ENCODE measurements at places on chromosomes 16 and 17.

DNA sequence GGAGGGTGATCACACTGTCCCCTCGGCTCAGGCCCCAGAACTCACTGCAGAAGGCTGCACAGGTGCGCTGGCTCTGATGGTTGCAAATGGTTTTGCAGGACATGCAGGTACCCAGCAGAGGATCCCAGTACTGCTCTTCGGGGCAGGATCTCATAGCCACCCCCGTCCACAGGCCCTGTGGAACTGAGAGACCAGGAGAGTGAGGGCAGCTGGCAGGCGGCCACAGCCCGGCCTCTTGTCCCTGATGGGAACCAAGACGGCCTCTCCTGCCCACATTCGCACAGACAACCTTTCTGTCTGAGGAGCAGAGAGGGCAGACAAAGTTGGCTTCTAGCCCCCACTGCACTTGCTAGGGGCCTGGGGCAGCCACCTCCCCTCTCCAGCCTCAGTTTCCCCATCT is 19.5 kb downstream of the TNFRSF13B start:
- no peak for DNase-seq

DNA sequence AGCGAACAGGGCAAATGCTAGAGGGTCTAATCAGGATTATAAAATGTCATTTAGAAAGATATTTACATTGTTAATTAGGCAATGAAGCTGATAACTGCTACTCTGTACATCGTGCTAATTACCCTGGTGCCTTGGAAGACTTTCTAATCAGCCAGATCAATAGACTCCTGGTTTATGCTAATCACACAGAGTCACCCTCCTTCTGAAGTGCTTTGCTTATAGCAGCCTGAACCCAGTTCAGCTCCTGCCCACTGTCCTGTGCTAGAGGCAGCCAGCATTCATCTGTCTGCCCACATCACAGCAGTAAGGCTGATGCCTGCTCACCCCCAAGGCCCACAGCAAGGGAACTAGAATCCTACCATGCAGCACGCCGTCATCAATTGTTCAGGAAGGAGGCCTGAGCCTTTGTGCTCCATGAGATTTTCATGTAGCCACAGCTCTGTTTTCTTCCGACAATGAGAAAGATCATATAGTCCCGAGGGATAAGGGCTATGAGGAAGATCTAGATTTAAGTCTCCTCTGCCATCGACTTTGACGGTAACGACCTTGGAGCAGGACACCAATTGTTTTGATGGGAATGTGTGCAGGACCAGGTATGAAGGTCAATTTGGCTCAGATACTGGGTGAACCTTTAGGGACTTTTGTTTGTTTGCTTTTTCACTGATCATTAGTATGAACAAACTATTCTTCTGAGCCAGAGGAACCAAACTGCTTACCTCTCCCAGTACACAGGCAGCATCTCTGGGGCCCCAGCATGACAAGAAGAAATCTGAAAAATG is 12.5 kb upstream of the LYRM9 start:
- DNase-seq: no peak

DNA sequence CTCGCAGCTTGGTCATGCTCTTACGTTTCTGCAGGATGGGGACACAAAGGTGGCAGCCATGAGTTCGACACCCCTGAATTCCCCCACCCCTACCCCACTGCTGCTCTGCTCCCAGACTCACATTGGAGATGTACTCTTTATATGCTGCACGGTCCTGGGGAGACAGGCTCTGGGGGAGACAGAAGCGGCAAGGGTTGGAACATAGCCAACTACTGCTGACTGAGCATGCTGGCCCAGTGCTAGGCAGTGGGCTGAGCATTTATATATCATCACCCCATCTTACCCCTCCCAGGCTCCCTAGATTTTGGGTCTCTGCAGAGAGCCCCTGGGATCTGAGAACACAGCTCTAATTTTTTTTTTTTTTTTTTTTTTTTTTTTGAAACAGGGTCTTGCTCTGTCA is 8.1 kb upstream of the ATXN7L3 start:
- no peak for DNase-seq

DNA sequence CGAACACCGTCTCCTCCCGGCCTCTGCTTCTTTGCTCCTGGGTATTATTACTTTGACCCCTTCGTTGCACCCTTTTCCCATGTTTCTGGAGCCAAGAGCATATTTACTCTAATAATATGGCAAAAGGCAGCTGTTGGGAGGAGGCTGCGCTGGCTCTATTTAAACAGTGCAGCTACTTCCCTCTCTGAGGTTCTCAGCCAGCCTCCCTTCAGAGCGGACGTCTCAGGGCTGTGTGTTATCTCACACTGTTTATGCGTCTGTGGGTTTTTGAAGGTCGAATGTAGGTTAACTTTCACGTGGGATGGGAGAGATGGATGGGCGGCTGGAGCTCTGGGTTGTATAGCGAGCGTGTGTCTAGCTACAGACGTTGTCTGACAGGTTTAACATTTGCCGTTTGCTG is 45.3 kb downstream of the COX4I1 start:
- no peak for DNase-seq

GRCh38 chr16:83771306-83771942 is 36.4 kb upstream of the HSBP1 start:
- no peak for DNase-seq

GRCh38 chr17:70365091-70365583 is 195.8 kb downstream of the KCNJ2 start:
- no peak for DNase-seq

GRCh38 chr17:73695035-73695738 is 50.9 kb upstream of the SDK2 start:
- no peak for DNase-seq

GRCh38 chr16:68860978-68861892 is 17.9 kb downstream of the TANGO6 start:
- no peak for DNase-seq

DNA sequence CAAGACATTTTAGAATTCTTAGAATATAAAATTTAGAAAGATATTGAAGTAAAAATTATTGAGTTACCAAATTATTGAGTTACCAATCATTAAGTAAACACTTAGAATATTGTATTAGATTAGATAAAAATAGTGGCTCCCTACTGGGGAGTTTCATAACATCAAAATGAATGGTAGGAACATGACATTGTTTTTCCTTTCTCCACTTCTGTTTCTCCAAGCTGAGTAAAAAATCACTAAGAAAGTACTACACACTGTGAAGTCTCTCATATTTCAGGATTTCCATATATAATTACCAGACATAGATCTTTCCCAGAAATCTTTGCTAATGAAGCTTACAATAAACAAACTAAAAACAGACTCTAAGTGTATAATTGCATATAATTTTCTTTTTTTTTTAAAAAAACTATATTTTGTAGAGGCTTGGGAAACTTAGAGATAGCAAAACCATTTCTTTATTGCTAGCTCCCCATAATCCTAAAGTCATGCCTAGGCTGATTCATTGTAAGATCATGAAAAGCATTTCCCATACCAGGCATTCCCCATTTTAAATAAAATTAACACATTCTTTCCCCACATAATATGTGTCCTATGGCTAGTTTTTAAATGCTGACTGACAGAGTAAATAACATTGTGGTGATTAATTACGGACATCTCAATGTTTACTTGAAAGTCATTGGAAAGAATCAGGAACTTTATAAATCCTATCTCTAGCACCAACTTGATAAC is 1408.7 kb upstream of the GOT2 start:
- DNase-seq: no peak

- no peak for DNase-seq
Measured at GRCh38 chr17:81435652-81436293, 40.5 kb downstream of the BAHCC1 start.

GRCh38 chr17:44927696-44928095 is 12.4 kb upstream of the GFAP start:
- no peak for DNase-seq

DNA sequence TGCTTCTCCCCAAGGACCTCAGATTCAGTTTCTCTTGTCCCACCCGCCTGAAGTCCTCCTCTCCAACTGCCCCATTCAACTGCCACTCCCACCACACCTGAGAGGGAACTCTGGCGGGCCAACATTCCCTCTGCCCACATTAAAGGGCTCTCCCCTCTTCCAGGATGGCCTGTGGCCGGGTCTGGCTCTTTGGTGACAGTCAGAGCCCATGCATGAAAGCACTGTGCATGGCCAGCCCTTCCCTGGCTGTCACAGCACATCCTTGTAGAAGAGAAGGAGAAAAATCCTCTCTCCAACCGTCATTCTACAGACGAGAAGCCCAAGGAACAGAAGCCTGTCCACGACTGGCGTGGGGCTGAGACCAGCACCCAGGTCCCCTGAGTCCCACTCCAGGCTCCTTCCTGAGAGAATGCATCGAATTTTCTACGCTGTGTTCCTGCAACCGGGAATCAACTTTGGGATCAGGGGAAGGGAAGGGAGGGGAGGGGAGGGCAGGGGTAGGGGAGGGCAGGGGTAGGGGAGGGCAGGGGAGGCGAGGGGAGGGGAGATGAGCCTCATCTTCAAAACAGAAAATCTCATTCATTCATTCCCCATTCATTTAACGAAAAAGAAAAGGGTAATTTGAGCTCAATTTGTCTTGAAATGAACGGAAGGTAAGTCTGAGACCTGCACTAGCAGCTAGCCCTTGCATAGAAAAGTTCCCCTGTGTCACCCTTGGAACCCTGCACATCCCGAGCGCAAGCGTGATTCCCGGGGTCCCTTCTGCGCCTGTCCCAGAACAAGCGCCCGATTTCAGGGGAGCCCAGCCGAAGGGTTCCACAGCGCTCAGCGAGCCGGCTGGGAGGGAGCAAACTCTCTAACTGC is at the start of gene ABCC12:
ABCC12 (minus strand) TSS at position 68 of the 864 bp plus-strand sequence. CDS start 9,569 bp downstream, outside the sequence.
- DNase-seq: no peak

DNA sequence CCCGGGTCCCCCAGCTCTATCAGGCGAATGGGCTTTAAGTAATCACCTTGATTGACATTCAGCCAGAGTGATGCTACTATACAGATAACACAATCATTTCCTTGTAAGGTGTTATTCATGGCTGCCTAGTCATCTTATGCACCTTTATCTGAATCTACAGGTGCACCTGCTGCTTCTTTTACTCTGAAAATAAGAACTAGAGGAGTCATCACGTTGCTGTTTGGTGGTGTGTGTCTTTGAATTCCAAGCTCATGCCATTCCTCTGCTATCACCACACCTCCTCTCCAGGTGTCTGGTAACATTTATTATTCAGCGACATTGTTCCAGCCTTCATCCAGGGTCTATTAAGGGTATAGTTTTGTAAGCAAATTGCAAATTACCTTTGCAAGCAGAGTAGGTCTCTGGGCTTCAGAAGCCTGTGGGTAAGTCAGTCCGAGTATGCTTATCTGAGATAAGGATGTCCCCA is 51.9 kb downstream of the NOS2 start:
- DNase-seq: no peak

GRCh38 chr17:27496971-27497370 is 40.7 kb downstream of the KSR1 start:
- DNase-seq: no peak

- no peak for DNase-seq
Measured at GRCh38 chr16:25553711-25554436, 137.9 kb upstream of the HS3ST4 start.

Measured in glomerular endothelial cell (primary cell).